Fibroblast of the aortic adventitia (primary cell): ENCODE measurements at places on chromosomes 13 and 19. TPM values are rescaled to one million over a fixed set of nuclear protein-coding genes. Genes with fewer than 3 reads are reported as not detected.

The DLL3 gene
- total RNA-seq, result 0.09 TPM in 1 of 2 replicates, not detected in the other

The TMTC4 gene
- 19.5 and 23.3 TPM in 2 replicates for total RNA-seq

The C19orf33 gene
- total RNA-seq, result 0.45 and 1.7 TPM in 2 replicates

DNA sequence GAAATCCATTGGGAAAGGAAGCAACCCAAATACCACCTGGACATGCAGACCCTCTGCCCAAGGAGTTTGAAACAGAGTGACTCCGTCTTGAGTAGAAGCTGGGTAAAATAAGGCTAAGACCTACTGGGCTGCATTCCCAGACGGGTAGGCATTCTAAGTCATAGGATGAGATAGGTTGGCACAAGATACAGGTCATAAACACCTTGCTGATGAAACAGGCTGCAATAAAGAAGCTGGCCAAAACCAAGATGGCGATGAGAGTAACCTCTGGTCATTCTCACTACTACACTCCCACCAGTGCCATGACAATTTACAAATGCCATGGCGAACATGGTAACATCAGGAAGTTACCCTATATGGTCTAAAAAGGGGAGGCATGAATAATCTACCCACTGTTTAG lies 40.2 kb downstream of the RFXAP start:
- DNase-seq, result no peak

GRCh38 chr19:16375157-16375935 lies 50.7 kb downstream of the KLF2 start:
- DNase-seq, result no peak

- no peak for DNase-seq
These were observed 249.5 kb downstream of the COG6 start for GRCh38 chr13:39904959-39905358.

DNA sequence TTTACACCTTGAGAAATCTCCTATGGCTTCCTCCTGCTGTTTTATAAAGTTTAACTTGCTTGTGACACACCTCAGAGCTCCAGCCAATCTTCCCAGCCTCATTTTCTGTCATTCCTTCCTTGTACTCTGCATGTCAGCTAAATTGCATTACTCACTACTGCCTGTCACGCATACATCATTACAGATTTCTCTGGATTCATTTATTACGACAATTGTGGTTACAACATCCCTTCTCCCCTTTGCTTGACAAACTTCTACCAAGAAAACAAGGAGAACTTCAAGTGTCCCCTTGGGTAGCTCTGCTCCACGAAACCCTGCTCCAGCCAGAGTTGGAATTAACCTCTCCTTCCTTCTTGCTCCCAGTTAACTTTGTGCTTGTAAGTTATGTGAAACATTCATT lies 22.0 kb upstream of the GPR18 start:
- no peak for DNase-seq

The PSENEN gene
- total RNA-seq, result 14.7 and 19.5 TPM in 2 replicates

- no peak for DNase-seq
These were observed 53.4 kb downstream of the KLF12 start for GRCh38 chr13:74080762-74081161.

The PEX11G gene
- total RNA-seq, result 1.6 and 5.4 TPM in 2 replicates

The MUC16 gene
- total RNA-seq, result not detected in 2 replicates
